Kidney (tissue), 22 donors: ENCODE measurements at places on chromosomes 2 and 18. TPM values are rescaled to one million over a fixed set of nuclear protein-coding genes. Genes with fewer than 3 reads are reported as not detected.

The APLF gene
- total RNA-seq, result 5.9 TPM

The SPHKAP gene
- 0.03 TPM for total RNA-seq

DNA sequence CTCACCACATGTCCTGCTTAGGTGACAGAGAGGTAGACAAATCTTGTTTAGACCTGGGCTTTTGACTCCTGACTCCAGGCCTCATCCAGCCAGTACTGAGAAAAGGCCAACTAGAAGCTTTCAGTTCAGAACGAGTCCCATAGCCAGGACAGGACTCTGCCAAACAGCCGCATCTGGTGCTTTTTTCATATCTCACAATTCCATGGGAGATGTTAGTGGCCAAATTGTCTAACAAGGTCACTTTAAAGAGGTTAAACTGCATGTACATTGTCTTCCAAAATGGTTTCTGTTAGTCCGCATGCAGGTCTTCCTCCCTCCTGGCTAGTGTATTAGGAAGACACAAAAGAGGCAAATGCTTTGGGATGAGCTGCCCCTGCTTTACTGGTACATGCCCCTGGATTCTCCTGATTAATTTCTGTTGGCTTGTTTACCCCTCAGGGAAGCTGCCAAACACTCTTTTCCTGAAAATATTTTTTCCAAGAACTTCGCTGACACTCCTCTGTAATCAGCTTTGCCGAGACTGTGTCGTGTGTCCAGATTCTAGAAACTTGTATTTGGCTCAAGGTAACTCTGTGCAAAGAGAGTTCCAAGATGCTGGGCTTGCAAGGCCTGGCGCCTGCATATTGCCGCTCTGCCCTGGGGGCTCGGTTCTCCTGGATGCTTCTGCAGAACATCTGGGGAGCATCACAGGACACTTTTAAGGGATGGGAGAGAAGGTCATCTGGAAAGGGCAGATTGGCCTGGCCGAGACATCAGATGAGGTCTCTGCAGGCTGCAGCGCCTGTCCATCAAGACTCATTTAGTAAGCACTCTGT lies 209.2 kb upstream of the APCDD1 start:
- no peaks in the 10 kb centered on the region for H3K27me3 ChIP-seq
- no peaks in the 10 kb centered on the region for H3K4me1 ChIP-seq
- no peaks in the 10 kb centered on the region for H3K36me3 ChIP-seq
- H3K4me3 ChIP-seq, result no peak overlapping the region
- H3K27ac ChIP-seq, result no peak overlapping the region

DNA sequence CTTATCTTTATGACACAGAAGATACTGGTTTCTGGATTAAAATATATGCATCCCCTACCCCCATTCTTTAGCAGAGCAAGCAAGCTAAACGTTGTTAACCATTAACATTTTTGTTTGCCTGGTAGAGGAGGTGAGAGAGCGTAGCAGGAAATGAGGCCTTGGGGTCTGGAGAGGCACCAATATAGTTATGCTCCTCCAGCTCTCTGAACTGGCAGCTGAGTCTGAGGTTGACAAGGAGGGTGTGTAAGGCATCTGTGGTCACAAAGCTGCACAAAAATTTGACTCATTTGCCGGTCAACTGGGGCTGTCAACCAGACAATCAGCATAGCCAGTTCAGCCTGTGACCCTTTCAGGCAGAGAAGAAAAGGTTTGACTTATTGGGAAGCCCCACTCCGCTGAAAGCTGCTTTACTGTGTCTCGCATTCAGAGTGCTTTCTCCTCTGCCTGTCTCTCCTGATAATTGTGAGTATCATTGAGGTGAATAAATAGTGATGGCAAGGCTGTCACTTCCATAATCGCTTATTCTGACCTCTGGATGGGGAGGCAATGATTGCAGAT lies 647.5 kb upstream of the SETBP1 start:
- no peaks in the 10 kb centered on the region for H3K4me1 ChIP-seq
- DNase-seq, result peak; percentile 55
- H3K4me3 ChIP-seq, result no peak overlapping the region
- H3K27me3 ChIP-seq, result no peaks in the 10 kb centered on the region
- H3K36me3 ChIP-seq, result no peaks in the 10 kb centered on the region
- no peak overlapping the region for H3K27ac ChIP-seq

DNA sequence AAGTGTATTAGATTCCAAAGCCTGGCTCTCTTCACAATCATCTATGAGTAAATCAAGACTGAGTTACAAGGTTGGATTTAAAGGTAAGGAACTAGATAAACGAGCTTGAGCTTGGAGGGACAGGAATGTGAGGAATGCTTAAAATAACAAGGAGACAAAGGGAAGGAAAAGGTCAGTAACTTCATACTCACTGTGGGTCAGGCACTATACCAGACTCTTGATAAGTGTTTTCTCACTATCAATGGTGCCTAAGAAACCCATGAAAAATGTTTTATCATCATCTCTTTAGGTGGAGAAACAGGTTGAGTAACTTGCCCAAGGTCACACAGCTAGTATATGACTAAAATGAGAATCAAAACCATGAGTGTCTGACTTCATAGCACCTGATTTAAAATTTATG lies 212.1 kb downstream of the CDH2 start:
- H3K36me3 ChIP-seq, result no peaks in the 10 kb centered on the region
- H3K4me3 ChIP-seq, result no peak overlapping the region
- no peaks in the 10 kb centered on the region for H3K4me1 ChIP-seq
- no peaks in the 10 kb centered on the region for H3K27me3 ChIP-seq
- DNase-seq, result no peak

DNA sequence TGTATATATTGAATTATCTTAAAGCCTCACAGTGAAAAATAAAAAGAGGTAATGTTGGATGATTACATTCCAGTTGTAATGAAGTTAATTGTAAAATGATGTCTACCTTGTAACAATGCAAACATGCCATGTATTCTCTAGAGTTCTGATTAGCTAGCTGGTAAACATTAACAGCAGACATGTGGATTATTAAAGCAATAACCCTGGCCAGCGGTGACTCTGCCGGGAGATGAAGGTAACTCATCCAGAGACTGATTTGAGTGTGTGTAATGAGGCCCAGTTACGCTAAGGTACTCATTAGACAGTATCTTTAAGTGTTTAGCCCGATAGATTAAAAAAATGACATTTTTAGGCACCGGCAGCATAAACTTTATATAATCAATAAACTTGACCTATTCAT lies 79.6 kb upstream of the REV1 start:
- no peak overlapping the region for H3K4me3 ChIP-seq
- no peak for DNase-seq
- no peaks in the 10 kb centered on the region for H3K4me1 ChIP-seq
- H3K36me3 ChIP-seq, result no peaks in the 10 kb centered on the region
- no peaks in the 10 kb centered on the region for H3K27me3 ChIP-seq
